ENCODE measurements at places on chromosomes 5 and 9.

DNA sequence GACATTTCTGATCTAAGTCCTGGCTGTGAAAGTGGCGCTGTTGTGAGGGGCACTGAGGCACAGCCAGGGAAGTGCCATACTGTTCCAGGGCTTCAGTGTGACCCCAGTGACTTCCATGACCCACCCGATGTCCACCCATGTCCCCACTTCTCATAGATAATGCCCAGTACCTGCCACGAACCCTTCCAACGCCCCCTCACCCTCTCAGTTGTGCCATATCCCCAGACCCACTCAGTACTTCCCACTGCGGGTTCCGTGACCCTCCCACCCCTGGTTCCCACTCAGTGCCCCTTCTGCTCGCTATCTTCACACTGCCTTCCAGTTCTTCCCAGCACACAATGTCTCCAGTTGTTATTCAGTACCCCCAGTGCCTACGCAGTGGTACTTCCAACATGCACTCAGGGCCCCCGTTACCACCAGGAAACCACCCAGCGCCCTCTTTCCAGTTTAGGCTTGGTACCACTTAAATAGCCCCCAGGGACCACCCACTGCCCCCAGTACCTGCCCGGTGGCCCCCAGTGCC lies 30.7 kb upstream of the PSD2 start:
- DNase-seq: no peak

DNA sequence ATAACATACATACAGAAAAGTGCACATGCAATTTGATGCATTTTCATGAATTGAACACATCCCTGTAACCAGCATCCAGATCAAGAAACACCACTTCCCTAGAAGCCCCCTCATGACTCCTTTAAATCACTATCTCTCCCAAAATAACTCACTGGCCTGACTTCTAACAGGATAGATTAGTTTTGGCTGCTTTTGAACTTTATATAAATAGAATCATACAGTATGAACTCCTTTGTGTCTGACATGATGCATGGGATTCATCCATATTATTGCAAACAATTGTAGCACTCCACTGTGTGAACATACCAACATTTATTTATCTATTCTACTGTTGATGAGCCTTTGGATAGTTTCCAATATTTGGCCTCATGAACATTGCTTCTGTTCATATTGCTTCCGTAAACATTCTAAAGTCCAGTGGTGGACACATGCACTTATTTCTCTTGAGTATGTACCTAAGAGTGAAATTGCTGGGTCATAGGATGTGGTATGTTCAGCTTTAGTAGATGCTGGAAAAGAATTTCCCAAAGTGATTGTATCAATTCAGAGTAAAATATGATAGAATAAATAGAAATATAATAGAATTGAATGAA lies 148.7 kb upstream of the GDNF start:
- DNase-seq: no peak

DNA sequence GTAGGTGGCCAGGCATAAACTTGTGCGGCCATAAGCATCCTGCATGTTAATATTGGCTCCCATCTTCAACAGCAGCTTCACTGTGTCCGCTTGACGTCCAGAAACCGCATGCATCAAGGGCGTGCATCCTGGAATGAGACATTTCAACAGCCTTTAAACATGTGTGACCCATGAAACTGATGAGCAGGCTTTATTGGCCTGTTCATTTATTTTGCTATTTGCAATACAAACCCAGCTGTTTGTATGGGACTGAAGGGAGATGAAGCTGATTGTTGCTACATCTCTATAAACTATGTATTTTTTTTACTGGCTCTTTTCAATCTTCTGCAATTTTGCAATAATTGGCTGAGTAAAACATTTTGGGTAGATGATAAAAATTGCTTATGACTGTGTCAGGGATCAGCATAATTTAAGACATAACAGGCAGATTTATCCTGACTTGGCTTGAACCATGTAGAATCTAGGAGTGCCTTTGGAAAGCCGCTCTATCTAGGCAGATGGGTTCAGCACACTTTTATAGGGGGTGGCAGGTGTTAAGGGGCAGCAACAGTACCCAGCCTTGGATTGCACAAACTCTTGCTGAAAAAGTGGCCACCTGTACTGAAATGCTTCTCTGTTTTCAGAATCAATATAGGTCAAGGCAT lies 56.9 kb downstream of the ANKRD55 start:
- no peak for DNase-seq

DNA sequence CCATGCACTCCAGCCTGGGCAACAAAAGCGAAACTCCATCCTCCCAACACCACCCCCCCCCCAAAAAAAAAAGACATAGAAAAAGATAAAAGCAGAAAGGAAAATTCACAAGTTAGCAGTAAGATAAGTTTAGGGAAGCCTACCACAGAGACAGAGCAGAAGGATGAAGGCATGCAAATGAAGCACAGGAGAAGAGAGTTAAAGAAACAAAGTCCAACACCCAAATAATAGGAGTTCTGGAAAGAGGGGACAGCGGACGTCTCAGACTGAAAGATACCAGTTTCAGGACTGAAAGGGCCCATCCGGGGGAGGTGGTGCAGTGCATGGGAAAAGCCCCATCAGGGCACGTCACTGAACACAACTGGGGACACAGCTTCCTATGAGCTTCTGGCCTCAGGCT lies 54.3 kb downstream of the OTULIN start:
- DNase-seq: no peak

DNA sequence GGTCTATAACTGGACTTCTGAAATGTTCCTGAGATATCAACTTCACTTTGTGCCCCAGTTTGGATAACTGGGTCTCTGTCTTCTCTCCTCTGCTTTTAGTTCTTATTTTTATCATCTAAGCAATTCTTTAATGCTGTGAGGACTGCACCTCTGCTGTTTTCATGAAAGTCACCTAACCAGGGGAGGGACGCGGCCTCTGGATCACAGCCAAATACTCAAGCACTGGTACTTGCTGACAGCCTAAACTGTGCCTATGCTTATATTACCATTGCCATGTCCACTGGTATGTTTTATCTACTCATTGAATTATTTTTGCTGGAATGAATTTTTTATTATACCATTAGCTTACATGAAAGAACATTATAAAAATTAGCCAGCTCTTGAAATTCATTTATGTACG lies 674.0 kb downstream of the DMRTA1 start:
- DNase-seq: no peak

DNA sequence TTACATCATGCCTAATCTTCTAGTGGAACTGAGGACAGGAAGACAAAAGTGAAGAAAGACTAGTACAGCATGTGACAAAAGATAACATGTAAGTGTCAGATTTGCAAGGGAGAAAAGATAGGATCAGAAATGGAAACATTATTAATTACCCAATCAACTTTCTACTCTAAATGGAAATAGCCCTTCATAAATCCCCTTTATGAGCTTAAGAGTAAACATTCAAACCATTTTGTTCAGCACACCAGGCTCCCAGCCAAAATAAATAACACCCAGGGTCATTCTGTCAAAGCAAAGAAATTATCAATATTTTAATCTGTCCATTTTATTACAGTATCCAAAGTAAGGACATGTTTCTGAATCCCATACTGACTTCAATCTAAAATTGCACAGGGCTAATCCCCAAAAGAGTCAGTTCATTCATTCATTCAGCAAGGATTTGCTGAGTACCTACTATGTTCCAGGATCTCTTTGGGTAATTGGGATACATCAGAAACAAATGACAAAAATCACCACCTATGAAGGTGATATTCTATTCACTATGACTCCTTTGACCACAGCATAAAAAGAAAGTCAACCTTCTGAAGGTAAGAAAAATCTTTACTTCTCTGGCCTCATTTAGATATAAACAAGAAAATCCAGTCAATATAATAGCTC lies 5.3 kb downstream of the PRELID2 start:
- no peak for DNase-seq

DNA sequence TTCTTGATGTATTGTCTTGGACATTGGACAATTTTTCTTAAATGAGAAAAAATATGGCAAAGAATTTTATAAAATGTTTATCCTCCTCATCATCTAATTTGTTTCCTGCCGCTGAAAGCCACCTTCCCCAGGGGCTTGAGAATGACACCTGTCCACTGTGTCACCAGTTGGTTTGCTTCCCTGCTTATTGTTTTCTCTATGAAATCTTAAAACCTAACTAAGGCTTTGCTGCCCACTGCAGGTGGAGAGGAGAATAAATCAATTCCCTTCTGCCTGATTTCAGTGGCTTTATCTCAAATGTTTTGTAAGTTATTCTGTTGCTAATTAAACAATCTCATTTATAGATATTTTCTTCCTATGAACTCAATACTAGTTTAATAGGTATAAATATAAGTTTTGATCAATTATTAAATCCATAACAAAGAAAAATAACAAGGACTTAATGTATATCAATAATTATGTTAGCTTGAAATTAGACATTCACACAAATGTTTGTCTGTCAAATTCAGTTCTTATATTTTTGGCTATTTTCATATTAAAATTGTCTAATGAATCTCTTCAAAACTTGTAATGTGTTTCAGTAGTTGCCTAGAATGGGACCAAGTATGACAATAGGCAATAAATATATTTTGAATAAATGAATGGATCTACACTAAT lies 822.5 kb downstream of the PTPRD start:
- DNase-seq: no peak

- DNase-seq: no peak
Measured at GRCh38 chr9:93585695-93586094, 9.3 kb downstream of the PHF2 start.

All from stimulated activated CD4-positive, alpha-beta T cell treated with anti-CD3 and anti-CD28 coated beads, Interleukin-1b, Interleukin-23, amount 100 ng/mL, for 24 hours (primary cell).